Posterior vena cava (tissue), 2 donors: ENCODE measurements at places on chromosomes 7 and 10. TPM values are rescaled to one million over a fixed set of nuclear protein-coding genes. Genes with fewer than 3 reads are reported as not detected.

DGKI gene
- total RNA-seq, result 6.1 TPM

GOT1 gene
- 13.2 TPM for total RNA-seq

CPA5 gene
- not detected for total RNA-seq

NOS3 gene
- 27.9 TPM for total RNA-seq

GIMAP7 gene
- total RNA-seq, result 23.5 TPM

COL17A1 gene
- 0.48 TPM for total RNA-seq

GJD4 gene
- not detected for total RNA-seq

GRM3 gene
- total RNA-seq, result not detected

GPER1 gene
- total RNA-seq, result 6.6 TPM

CPN1 gene
- not detected for total RNA-seq

ICA1 gene
- total RNA-seq, result 11.8 TPM

POU6F2 gene
- 0.19 TPM for total RNA-seq

ZNF92 gene
- 7.3 TPM for total RNA-seq

ZNF804B gene
- not detected for total RNA-seq

SHH gene
- total RNA-seq, result not detected

SKIDA1 gene
- 1.2 TPM for total RNA-seq

EIF3B gene
- total RNA-seq, result 78.1 TPM

SLC18A2 gene
- total RNA-seq, result 2.7 TPM

CYP3A4 gene
- not detected for total RNA-seq

ADGRA1 gene
- 0.10 TPM for total RNA-seq

ANKRD30A gene
- total RNA-seq, result not detected

MMP21 gene
- 0.28 TPM for total RNA-seq

C10orf90 gene
- not detected for total RNA-seq

CLRN3 gene
- not detected for total RNA-seq

HOXA6 gene
- 8.6 TPM for total RNA-seq

MCM10 gene
- 0.23 TPM for total RNA-seq

TMUB1 gene
- total RNA-seq, result 27.4 TPM

IDI1 gene
- total RNA-seq, result 26.5 TPM

PHKG1 gene
- 3.8 TPM for total RNA-seq

DUSP5 gene
- total RNA-seq, result 8.5 TPM

CACNB2 gene
- 16.8 TPM for total RNA-seq

TACR2 gene
- 0.71 TPM for total RNA-seq

ZPBP gene
- total RNA-seq, result not detected

TLX1 gene
- total RNA-seq, result not detected

RAPGEF5 gene
- total RNA-seq, result 56.9 TPM

EBLN1 gene
- total RNA-seq, result not detected
